CD8-positive, alpha-beta T cell (primary cell): ENCODE measurements at places on chromosomes 4 and X.

- DNase-seq = no peak
Observed at GRCh38 chr4:83387012-83387411, 52.4 kb upstream of the HPSE start.

DNA sequence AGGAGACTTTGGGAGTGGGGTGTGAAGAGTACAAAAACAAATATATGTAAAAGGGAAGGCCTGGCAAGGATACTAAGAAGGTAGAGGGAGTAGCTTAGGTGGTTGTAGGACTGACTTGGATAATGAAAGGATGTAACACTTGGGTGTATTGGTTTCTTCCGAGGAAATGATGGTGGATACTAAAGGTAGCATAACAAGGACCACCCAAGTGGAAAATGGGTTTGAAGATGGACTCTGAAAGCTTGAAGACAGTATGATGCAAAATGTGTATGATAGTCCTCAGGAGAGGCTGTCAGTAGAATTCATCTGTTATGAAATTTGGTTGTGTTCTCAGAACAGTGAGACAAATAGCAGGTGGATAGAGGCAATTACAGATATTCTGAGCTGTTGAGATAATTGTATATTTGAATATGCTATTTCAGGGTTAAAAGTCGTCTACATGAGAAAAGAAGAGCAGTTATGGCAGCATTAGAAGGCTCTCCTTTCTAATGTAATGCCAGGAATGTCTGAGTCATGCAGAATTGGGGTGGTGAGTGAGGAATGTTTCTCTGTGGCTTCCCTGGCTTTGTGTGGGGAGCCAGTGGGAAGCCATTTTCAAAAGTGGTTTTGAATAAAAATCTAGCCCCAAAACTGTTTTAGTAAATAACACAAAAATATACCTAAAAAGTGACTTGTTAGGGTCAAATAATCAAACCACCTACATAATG is 75.6 kb downstream of the FHIP1A start:
- no peak for DNase-seq

DNA sequence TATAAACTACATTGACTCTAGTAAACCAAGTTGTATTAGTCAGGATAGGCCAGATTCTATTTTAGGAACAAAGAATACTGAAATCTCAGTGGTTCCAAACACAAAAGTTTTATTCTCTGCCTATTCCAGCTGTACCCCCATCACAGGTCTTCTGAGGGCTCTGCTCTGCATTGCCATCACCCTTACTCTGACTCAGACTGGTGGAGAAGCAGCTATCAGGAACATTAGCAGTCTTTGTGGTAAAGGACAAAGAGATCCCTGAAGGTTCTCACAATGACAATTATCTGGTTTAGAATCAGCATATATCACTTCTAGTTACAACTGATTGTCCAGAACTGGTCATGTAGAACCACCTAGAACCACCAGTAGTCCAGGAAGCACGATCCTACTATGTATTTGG is 251.1 kb downstream of the GLUD2 start:
- DNase-seq = no peak

- no peak for DNase-seq
Observed at GRCh38 chr4:164215113-164215741, 538.7 kb upstream of the SMIM31 start.

GRCh38 chrX:154396973-154397887 is 947 bp upstream of the RPL10 start:
- no peak for DNase-seq
